Hypothalamus (tissue), 51 donors: ENCODE measurements at places on chromosomes 1 and 21.

- no peak for DNase-seq
Observed at GRCh38 chr1:183241471-183241870, 55.4 kb downstream of the LAMC2 start.

- no peak for DNase-seq
Observed at GRCh38 chr1:67687649-67688048, 2.6 kb downstream of the GADD45A start.

DNA sequence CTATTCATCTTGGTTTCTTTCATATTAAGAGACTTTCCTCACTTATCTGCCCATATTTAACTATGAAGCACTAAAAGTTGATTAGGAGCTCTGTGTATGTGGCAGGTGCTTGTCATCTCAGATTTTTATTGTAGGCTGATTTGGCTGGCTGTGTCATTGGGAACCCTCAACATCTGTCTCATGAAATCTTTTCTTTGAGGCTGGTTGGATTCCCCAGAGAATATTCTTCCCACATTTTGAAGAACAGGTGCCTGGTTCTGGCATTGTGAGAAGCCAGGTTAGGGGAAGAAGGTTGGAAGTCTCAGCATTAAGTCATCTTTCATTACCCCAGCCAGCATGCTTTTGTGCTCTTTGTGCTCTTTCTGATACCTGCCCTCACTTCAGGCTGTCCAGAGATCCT is 37.1 kb downstream of the EEIG2 start:
- DNase-seq, result no peak

GRCh38 chr21:28543975-28544374 is 448.7 kb downstream of the LTN1 start:
- no peak for DNase-seq

DNA sequence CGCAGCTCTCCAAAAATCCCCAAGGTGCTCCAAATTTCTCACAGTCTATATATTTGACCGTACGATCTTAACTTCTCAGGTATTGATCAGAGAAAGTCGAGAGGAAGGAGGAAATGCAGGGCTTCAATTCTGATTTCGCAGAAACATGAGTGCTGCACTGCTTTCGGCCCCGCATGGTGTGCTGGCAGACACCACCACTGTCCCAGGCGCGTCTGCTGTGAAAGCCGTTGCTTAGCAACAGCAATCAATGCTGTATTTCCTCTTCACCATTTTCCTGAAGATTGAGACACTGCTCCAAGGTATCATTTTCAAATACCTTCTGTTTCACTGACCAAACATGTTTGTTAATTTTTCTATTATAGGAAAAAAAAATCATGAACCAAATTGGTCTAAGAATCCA is 296.3 kb downstream of the SMYD3 start:
- DNase-seq, result no peak

- DNase-seq, result no peak
Observed at GRCh38 chr1:100391675-100392074, 39.4 kb downstream of the CDC14A start.

GRCh38 chr1:201749059-201749690 is 79.8 kb upstream of the IPO9 start:
- DNase-seq, result no peak

DNA sequence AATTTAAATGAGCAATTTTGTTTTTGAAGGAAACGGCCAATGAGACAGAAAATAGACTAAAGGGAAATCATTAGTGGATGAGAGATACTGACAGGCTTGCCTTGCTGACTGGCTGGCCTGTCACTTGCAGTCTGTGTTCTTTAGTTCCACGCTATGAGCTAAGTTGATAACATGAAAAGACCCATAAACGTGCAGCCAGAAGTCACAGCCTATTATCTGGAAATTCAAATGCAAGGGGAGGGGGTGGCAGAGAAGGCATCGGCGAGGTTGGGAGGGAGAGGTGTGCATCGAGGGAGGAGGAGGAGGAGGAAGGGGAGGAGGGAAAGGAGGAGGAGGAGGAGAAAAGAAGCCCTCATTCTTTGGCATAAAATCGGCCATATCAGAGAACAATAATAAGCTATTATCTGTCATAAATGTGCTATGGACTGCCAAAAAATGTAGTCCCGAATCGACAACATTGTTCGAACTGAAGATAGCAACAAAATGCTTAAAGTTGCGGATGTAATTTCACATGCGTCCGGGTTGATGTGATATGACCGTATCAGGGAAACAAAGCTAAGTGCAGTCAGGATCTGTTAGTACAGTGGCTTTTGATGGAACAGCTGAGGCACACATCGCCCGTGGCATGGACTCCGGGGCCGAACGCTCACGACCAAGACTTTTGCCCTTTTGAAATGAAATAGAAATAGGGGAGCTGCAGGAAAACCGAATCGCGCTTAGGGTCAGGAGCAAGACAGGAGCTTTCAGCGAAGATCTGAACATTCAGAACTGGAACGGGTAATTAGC is 11.6 kb upstream of the BARHL2 start:
- DNase-seq, result no peak

- no peak for DNase-seq
Observed at GRCh38 chr1:30650038-30650967, 73.1 kb downstream of the MATN1 start.

DNA sequence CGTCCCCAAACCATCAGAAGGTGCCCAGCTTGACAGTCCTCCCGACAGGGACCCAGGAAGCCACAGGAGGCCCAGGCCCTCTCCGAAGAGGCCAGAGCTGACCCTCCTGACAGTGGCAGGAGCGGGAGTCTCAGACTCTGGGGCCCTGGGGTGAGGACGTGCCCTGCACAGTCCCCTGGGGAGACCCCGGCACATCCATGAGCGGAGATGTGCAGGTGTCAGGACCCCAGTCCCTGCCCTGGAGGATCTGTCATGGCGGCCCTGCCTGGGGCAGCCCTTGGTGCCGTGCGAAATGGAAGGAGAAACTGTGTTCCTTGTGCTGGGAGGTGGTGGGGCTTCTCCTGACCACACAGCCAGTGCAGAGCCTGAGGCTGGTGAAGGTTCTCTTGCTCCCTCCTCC is 55.8 kb downstream of the OBSCN start:
- no peak for DNase-seq

- DNase-seq, result no peak
Observed at GRCh38 chr21:46329796-46330195, 5.8 kb downstream of the PCNT start.
